ENCODE measurements at places on chromosomes 2 and 18.

DNA sequence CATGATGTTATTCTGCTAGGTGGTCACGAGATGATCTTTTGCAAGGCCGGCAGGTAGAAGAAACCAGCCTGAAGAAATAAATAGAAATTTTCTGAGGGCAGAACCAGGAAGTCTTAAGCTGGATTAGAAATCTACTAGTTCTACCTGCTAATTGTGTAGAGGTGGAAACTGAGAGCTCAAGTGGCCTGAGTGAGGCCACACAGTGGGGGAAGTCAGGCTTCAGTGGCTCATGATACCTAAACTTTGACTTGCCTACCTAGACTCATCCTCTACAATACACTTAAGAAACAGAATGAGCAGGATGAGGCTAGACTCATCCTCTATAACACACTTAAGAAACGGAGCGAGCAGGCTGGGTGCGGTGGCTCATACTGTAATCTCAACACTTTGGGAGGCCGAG lies 134.9 kb upstream of the NDUFV2 start:
- no peak for DNase-seq

DNA sequence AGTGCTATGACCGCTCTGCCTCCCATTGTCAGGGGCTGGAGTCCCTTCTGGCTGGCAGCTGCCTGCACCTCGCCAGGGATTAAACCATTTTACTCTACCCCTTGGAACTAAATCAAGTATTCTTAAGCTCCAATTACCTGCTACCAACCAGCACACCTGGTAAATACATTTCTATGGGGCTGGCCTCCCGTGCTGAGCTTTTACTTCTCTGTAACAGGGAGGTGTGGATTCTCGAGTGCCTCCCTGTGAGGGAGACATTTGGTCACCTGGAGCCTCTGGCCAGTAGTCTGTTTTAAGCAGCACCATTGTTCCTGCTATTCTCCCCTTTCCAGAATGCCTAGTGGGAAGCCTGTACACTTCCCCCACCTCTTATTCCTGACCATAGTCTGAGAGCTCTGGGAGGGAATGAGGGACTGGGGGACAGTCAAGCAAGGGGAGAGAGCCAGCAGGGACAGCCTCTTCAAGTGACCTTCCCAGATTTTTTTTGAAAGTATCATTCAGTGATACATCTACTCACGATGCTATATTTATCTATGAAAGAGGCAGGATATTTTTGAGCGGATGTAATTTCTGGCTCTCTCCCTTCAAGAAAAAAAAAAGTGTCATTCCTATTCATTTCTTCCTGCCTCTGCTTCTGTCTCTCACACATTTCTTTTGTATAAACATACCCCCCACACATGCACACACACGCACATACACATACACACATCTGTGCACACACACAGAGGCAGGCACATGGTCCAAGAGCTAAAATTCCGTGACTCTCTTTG lies 112.8 kb downstream of the CAPN13 start:
- DNase-seq, result no peak

GRCh38 chr2:37449761-37450296 lies 105.4 kb downstream of the QPCT start:
- DNase-seq, result no peak

- no peak for DNase-seq
Observed at GRCh38 chr2:46562451-46562840, 83.1 kb downstream of the TMEM247 start.

DNA sequence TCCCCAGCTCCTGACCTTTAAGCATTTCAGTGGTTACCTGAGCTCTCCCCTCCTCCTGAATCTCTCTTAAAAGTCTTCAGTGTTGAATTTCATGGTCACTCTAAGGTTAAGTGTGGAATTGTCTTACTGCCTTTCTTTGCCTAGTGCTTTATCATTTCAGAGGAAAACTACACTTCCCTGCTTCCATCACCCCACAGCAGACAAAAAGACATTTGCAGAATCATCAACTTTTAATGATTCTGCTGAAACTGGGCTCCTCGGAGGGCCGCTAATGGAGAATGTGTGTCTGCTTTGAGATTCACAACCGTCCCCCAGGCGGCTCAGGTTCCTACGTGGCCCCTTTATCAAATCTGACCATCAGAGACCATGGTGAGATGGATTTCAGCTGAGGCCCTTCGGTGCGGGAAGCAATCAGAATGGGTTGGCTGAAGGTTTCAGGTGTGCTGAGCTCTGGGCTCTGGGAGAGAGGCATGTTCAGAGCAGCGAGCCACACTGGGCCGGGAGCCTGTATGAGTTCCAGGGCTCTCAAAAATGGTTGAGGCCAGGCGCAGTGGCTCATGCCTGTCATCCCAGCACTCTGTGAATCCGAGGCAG lies 41.9 kb upstream of the TBC1D8 start:
- no peak for DNase-seq

GRCh38 chr18:9737472-9738121 lies 29.5 kb downstream of the RAB31 start:
- DNase-seq, result no peak

GRCh38 chr2:237662671-237663093 lies 35.3 kb downstream of the LRRFIP1 start:
- peak; percentile 94 for DNase-seq

GRCh38 chr2:25709349-25709748 lies 36.0 kb upstream of the DTNB start:
- no peak for DNase-seq

DNA sequence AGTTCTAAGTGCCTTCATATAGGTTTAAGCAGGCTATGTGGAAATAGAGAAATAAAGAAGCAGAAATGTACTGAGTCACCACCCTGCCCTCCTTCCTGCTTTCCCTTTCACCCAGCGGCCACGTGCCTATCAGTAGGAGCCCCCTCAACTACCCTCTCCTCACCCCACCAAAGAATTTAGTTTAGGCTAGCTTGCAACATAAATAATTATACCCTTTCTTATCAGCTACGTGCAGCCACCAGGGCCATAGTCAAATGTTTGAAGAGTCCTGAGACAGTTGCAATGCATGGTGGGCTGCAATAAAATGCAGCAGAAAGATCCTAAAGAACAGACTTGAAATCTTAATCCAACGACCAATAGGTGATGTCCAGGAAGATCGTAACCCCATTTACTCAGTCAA lies 101.2 kb downstream of the RTP5 start:
- DNase-seq, result no peak

DNA sequence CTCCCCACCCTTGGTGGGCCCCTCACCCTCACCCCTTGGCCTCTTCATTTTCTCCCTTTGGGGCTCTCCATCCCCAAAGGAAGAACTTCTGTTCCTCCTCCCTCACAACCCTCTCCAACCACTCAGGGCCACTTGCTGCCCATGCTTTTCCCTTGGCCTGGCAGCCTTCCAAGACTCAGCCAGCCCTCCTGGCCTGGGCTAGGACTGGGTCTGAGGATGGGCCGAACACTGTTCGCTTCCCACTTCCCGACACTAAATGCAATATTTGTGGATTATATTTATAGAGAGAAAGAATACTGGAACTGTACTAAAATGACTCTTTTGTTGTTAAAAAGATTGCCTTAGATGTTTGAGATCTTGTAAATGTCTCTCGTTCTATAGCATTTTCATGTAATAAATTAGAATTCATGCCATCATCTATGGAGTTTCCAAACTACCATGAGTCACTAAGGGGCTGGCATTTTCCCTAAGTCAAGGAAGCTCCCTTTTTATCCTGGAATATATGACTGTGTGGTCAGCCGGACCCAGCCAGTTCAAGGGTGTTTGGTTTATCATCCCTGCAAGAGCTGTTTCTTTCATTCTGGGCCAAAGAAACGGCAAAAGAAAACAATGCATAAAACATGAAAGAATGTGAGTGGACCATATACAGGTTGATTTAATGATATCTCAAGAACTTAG lies 3.8 kb downstream of the CXCR2 start:
- no peak for DNase-seq

GRCh38 chr18:36843784-36844183 lies 14.9 kb downstream of the KIAA1328 start:
- no peak for DNase-seq

DNA sequence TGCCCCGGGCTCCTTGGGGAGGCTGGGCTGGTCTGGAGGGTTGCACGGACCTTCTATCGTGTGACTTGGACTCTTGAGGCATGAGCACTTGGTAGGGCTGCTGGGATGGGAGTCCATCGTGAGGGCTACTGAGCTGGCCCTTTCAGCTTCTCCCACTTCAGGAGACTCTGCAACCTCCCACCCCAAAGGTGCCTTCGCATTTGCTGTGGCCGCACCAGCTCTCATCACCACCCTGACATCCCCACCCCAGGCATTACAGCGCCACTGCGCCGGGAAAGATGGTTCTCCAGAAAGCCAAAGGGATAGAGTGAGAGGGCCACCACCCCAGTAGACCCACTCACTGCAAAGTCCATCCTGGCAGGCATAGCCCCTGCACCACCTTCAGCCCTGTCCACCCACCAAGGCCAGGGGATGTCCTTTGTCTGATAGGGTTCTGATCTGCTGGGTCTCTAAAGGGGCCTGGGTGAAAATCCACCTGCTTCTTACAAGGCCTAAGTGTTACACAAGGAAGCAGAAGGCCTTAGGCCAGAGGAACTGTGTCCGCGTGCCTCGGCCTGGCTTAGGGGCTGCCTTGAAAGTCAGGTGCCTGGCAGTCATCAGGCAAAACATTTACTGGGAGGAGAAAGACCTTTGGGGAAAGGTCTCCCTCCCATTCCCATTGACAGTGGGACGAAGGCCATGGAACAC lies 5.1 kb downstream of the EHD3 start:
- DNase-seq, result no peak

GRCh38 chr18:74457043-74457724 lies at the start of gene DIPK1C:
Gene DIPK1C, minus strand, starts transcription at chr18:74457308. Its CDS starts 49 bp downstream, at chr18:74457259.
- DNase-seq, result no peak

DNA sequence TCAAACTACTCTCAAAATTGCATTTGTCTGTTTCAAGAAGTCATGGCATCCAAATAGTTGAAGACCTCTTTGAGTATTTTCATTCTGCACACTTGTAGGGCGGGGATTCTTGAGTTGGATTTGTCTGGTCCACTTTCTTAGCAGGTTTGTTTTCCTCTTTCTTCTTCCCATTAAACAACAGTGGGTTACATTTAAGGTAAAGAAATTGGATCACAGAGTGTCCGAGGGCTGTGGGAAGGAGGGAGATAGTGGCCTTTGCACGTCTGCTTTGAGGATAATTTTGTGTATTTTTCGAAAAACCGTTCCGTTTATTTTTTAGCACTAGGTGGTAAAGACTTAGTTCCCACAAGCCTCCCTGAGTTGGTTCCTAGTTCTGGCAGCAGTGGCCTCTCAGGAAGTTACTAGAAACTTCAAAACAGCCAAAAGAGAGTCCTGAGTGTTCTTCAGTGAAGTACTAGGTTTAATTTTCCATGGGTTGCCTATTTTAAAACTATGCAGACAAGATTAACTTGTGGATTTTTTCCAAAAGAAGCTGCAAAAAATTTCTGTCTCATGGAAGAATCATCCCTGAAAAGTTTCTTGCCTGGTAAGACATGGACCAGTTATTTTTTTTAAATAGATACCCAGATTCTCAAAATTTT lies 107.9 kb downstream of the CDC42EP3 start:
- no peak for DNase-seq

- DNase-seq, result no peak
Observed at GRCh38 chr2:109726379-109727270, 67.5 kb upstream of the RGPD5 start.

DNA sequence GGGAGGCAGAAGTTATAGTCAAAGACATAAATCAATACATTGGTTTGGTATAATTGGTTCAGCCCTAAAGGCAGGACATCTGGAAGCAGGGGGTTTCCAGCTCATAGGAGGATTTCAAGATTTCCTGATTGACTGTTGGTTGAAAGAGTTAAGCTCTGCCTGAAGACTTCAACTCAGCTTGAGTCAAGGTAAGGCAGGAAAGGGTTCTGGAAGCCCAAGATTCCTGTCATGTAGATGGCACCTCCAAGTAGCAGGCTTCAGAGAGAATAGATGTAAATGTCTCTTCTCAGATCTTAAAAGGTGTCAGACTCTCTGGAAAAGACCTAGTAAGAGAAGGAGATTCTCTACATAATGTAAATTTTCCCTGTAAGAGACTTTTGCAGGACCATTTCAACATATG lies 335.3 kb downstream of the RIT2 start:
- DNase-seq, result no peak

DNA sequence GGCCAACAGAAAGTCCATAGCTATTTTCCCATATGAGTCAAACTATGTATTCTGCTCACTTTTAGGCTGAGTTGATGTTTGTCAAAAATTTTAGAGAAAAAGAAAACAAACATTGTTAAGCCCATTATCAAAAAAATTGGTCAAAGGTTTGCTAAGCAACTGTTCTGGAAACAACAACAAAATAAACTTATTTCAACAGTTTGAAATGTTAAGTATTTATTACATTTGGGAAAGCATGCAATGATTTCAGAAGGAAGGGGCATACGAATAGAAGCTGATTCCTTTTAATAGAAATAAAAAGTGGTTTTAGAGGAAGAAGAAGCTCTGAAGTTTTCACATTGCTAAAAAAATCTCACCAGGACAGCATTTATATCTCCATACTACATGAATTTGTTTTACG lies 1837.5 kb upstream of the CELF4 start:
- no peak for DNase-seq

- no peak for DNase-seq
Observed at GRCh38 chr2:178910005-178910404, 102.8 kb upstream of the TTN start.

- DNase-seq, result no peak
Observed at GRCh38 chr2:18477293-18477692, 83.2 kb downstream of the RDH14 start.

All from GM04504 (cell line).